ENCODE measurements at places on chromosomes 11 and 22.

GRCh38 chr11:197741-198235 is 4.9 kb downstream of the SCGB1C1 start:
- no peak for DNase-seq

DNA sequence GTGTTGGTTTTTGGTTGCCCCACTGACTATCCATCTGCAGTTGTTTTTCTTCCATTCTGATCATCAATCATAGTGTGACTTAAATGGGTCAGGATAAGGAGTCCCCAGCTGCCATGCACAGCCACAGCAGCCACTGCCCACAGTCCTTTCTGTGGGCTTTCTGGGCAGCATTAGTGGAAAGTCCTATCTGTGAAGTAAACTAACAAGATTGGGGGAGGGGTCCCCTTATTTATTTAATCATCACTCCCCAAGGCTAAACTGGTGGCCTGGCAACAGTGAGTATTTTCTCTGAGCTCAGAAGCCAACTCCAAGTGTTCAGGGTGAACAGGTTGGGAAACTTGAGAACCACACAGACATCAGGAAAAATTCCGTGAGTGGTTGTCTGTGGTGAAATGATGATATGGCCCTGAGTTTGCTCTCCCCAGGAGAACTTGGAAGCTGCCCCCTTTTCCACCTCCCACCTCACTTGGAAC is 145.0 kb downstream of the CCDC34 start:
- no peak for DNase-seq

GRCh38 chr11:115334932-115335788 is 169.1 kb downstream of the CADM1 start:
- peak; percentile 40 for DNase-seq

GRCh38 chr22:26367402-26368245 is 61.4 kb upstream of the ASPHD2 start:
- DNase-seq: peak; percentile 70

- no peak for DNase-seq
Measured at GRCh38 chr11:115202900-115203552, 301.2 kb downstream of the CADM1 start.

- no peak for DNase-seq
Measured at GRCh38 chr11:92819830-92820229, 149.6 kb upstream of the MTNR1B start.

DNA sequence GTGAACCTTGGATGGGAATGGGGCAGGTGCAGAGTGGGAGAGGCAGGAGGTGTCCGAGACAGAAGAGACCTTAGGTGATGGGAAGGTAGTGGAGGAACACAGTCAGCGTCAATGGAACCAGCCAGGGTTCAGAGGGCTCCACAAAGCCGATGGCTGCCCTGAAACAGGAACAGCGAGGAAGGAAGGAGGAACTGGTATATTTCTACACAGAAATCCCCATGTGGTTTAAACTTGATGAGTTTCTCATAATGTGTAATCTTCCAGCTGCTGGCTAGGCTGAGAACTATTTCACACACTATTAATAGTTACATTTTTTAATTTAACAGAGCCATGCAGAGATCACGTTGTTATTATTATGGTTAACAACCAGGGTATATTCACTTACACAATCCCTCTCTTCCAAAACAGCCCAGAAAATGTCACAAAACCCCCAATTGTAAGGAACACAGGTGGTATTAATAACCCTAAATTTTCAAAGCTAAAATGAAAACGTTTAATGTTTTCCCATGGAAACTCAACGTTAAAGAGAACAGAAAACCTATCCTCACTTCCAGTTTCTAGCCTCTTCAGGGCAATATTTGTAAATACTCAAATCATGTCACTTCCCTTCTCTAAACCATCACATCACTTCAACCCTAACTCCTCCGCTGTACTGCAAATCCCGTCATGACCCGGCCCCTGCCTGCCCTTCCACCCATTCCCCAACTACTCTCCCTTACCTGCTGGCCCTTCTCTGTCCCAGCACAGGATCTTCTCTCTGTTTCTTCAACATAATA is 74.5 kb upstream of the ARFGAP3 start:
- DNase-seq: no peak

DNA sequence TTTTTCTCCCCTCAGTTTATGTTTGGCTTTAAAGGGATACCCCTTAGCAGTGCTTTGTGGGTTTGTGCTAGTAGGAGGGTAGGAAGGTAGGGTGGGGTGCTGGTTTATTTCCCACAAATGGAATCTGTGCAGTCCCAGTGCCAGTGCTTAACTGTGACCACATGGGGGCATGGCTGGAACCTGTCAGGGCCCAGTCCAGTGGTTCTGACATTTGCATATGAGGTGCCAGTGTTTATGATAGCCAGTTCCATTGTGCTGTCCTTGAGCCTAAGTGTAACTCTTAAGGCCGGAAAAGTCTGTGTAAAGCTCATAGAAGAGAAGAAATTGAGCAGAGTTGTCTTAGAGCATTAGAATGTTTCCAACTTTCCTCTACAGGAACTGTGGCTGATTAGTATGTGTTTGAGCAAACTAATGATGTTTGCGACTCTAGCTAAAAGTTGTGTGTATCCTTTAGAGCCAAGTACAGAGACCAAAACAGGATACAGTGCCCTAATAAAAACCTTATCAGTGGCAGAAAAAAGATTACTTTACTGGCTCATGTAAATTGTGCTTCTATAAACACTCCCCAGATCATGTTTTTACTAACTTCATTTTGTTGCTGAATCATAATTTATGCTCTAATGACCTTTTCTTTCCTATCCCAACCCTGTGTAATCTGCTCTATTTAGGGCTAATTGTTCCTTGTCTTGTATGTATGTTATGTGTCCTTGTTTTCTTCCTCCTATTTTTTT is 38.1 kb downstream of the DIXDC1 start:
- DNase-seq: peak; percentile 49

DNA sequence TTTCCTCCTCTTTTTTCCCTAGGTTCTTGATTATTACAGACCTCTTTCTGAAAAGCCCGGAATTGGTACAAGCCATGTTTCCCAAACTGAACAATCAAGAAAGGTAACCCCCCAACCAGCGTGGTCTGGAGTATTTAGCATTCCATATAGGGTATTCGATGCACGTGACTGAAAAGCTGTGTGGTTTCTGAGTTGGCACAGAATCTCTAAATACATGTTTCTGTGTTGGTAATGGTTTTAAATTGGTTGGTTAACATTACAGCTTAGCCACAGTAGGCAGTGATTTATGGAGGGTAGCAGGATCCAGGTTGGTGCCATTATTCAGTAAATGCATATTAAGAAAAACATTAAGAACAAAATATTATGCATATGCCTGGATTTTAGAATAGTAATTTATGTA is 46.8 kb downstream of the ATXN10 start:
- no peak for DNase-seq

- DNase-seq: no peak
Measured at GRCh38 chr11:61147791-61148620, 13.2 kb downstream of the VPS37C start.

GRCh38 chr11:47317064-47317828 is 35.3 kb downstream of the MYBPC3 start:
- no peak for DNase-seq

DNA sequence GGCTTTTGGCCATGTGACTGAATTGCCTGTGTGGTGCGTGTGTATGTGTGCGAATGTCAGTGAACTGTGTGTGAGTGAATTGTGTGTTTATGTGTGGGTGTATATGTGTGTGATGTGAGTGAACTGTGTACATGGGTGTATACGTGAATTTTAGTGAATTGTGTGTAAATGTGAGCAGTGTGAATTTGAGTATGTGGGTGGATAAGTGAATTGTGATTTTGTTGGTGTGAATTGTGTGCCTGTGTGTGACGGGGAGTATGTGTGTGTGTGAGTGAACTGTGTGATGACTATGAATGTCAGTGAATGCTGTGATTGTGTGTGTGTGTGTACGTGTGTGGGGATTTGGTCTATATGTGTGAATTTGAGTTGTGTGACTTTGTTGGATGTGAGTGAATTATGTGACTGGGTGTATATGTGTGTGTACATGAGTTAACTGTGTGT is 3.5 kb downstream of the DDTL start:
- no peak for DNase-seq

DNA sequence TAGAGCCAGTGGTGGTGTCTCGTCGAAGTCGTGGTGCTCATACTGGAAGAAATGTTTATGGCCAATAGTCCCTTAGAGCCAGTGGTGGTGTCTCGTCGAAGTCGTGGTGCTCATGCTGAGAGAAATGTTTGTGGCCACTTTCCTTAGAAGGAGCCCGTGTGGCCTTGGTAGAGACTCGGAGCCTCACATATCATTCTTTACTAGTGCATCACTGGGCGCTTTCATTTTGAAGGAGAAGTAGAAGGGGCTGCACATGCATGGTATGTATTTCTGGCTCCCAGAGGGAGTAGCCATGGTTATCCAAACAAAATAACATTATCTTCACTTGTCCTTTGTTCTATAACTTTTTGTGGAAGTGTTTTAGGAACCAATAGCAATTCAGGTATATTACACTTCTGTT is 69.5 kb downstream of the JAM3 start:
- no peak for DNase-seq

DNA sequence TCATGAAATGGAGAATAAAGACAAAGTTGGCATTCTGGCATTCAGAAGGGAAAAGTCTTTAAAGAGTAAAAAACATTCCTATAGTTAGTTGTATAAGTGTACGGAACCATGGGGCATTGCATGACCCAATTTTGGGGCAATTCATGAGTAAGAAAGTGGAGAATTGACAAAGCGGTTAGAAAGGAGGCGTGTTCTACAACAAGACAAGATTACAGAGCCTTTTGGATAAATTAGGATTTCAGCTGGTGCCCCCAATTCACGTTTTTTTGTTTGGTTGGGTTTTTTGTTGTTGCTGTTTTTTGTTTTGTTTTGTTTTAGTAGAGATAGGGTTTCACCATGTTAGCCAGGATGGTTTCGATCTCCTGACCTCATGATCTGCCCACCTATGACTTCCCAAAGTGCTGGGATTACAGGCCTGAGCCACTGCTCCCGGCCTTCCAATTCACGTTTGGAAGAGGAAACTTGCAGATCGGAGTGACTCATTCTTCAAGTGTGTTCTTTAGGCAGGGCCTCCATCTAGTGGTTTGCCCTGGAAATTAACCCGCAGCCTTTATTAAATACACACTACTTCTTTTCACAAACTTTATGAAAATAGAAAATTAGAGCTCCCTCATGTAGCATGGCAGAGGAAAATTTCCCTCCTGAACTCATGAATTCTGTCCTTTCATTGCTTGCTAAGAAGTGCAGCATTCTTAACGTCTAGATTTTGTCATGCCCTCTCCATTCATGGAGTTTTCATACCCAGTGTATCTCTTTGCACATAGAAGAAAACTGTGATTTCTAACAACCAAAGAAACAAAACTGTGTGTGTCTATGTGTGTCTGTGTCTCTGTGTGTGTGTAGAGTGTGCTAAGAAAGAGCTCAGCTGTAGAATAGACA is 118.1 kb downstream of the BBOX1 start:
- peak; percentile 70 for DNase-seq

DNA sequence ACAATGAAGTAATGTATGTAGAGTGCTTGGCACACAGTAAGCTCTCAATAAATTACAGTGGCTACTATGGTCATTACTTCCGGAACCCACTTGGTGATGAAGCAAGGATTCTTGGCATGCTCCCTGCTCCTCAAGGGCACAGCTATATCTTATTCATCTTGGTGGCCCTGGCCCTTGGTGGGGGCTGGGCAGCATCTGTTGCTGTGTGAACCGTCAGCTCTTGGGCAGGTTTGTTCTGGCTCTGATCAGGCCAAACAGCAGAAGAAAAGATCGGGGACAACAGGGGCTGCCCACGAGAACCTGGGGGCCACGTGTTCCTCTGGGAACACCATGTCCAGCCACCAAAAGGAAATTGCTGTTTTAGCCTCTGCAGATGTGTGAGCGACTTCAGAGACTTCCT is 136.9 kb upstream of the SYT13 start:
- no peak for DNase-seq

DNA sequence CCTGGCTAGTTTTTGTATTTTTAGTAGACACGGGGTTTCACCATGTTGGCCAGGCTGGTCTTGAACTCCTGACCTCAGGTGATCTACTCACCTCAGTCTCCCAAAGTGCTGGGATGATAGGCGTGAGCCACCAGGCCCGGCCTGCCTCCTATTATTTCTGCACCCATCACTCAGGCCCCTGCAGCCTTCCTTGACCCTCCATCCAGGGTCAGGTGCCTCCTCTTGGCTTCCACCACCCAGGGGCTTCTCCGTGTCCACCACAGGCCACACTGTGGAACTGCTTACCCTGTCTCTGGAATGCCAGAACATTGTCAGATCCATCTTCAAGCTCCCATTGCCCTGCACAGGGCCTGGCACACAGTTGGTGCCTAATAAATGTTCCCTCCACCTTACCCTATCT is 75.4 kb upstream of the RTL6 start:
- no peak for DNase-seq

GRCh38 chr11:121904148-121904547 is 211.9 kb downstream of the BLID start:
- DNase-seq: no peak

DNA sequence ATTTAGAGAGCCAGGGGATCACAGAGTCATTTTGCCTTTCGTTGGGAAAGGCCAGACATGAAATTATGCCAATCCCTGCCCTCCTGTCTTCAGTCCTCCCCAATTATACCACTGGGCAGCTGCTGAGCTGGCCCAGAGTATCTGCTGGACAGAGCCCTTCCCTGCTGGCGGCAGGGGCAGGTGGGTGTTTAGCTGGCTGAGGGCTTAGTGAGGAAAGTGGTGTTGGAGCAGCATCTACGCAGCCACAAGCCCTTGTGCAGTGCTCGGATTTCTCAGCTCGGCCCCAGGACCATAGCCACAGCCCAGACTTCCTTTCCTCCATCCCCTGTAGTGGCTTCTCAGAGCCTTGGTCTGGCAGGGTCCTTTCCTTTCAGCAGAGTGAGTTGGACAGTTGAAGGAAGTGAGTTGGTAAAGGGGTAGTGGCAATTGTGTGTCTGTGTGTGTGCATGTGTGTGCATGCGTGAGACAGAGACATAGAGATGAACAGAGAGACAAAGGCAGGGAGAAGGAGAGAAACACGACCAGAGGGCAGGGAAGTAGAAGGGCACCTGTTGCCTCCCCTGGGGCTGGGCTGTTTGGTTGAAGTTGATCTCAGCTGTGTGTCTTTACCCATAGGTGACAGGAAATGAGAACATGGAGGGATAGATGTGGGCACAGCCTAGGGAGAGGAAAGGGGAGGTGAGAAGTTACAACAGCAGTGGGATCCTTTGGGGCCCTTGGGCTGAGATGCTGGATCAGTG is 66.2 kb downstream of the GRIK4 start:
- DNase-seq: no peak

DNA sequence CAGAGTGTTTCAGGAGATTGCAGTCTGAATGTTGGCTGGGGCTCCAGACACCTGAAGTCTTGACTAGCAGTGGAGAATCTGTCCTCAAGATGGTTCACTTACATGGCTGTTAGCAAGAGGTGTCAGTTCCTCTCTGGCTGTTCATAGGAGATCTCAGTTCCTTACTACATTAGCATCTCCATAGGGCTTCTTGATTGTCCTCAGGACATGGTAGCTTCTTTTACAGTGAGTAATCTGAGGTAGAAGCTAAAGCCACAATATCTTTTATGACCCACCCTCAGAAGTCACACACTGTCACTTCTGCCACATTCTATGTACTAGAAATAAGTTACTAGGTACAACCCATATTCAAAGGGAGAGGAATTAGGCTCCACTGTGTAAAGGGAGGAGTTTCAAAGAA is 10.5 kb upstream of the PATL1 start:
- no peak for DNase-seq
